ENCODE measurements at places on chromosomes 6 and 20.
A peak's percentile ranks its signal among the peaks of the same experiment; 100 is the strongest.

DNA sequence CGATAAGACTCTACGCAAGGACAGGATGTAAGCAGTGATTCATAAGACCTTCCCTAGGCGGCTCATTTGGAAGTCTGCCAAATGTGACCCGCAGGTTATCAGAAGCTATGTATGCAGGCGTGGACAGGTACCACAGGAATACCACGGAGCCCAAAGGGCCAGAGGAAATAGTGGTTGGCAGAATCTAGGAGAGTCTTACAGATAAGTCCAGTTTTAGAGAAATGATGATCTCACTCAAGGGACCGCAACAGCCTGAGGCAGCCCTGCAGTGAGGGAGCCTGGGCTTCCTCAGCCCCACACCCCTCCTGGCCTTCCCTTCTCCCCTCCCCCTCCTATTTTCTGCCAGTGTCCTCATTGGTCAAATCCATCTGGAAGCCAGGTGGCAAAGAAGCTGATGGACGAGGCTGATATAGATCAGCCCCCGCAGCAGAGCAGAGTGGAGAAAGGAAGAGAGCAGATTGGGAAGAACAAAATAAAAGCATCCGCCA, 110.6 kb downstream of the FNDC1 start:
- no peak for DNase-seq

DNA sequence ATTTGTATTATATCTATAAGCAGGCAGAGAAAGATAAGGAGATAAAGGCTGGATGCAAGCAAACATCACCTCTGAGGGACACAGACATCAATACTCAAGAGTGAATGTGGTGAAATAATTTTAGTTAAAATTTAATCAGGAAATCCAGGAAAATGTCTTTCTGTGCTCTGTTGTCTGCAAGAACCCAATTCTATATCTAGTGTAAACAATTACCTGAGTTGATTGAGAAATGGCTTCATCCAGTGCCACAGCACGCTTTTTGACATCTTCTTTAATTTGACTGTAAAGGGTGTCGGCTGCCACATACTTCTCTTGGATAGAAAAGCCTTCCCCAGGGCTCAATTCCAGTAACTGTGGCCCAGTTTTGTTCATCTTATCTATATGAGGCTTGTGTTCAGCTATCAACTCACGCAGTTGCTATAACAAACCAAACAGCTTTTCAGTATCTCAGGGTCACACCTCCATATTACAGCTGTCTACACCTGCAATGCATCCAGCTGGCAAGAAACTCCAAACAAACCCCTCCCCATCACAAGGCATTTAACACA, 131.6 kb downstream of the DST start:
- peak; percentile 76 for DNase-seq

- no peak for DNase-seq
These were observed 7.2 kb upstream of the KIAA0408 start for GRCh38 chr6:127466416-127466815.

DNA sequence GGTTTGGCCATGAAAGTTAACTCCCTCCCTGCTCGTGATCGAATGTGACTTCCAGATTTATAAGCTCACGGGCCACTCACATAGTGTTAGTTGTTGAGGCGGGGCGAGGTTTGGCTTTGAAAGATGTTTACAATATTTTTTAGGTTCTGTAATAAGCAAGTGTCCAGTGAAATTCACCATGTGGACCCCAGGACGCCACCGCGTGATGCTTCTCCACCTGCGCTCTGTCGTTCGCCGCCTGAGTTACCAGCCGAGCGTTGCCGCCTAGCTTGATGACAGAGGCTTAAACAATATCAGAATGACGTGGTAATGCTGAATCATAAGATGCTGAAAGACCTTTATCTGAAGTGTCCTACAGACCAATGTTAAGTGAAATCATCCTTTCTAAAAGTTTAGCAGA, 241.0 kb downstream of the MYLK4 start:
- no peak for DNase-seq

DNA sequence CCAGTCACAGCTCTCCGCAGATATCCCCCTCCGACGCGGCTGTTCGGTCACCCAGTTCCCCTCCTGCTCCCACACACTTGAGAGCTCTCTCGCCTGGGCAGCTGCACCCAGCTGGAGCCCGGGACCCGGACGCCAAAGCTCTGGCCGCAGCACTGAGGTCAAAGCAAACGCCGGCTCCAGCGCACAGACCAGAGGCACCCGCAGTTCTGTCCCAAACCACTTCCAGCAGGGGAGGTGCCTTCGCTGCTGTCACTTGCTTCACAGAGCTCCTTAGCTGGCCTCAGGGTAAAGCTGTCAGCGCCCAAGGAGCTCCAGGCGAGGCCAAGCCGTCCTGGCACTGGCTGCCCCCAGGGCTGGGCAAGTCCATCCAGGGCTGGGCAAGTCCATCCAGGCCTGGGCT, 27.9 kb downstream of the SLC2A4RG start:
- no peak for DNase-seq

DNA sequence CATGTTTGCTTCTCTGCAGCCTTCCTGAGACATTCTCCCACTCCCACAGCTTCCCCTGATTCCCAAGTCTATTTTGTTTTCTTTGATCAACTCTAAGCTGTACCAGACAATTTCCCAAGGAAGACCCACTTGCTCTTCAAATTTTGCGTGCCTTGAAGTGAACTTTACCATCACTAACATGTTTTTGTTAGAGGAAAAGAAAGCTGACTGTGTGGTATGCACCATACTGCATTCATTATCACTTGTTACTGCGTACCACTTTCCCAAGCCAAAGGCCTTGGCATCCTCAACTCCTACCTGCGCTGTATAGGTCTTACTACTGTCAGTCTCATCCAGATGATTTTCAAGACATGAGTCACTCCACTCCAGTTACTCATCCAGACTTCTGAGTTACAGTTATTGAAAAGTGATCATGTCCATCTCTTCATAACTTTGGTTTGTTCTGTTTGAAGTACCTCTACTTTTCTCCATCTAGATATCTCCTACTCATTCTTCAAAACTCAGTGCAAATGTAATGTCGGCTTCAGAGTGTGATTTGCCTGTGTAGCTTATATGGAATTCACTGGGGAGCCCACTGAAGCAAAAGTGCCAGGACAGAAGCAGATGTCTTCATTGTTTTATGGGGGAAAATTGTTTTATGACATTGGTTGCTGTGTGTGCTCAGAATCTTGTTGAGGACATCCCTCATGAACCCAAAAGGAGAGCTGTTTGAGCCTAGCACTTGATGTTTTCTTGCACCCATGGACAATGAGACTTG, 5.2 kb downstream of the RPS12 start:
- DNase-seq, result peak; percentile 63

- peak; percentile 32 for DNase-seq
These were observed 544 bp upstream of the KHDC1 start for GRCh38 chr6:73263570-73263909.

- DNase-seq, result no peak
These were observed 9.7 kb upstream of the HMGA1 start for GRCh38 chr6:34226731-34227586.

DNA sequence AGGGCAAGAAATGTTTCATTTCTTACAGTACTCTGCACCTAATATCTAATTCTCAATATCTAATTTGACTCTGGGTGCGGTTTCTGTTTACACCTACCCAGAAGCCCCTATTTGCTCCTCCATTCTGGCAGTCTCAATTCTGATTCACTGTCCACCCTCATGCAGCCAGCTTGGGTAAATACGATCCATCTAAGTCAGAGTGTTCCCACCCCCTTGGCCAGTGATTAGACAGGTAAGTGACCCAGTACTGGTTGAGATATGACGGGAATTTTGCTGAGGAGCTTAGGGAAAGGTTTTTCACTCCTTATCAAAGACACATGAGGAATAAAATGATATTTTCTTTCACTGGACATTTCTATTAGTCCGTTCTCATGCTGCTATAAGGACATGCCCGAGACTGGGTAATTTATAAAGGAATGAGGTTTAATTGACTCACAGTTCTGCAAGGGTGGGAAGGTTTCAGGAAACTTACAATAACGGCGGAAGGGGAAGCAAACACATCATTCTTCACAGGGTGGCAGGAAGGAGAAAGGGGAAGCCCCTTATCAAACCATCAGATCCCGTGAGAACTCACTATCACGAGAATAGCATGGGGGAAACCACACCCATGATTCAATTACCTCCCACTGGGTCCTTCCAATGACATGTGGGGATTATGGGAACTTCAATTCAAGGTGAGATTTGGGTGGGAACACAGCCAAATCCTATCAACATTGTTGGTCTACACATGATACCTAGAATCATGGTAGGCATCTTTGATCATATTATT, 29.4 kb downstream of the GLO1 start:
- peak; percentile 43 for DNase-seq

DNA sequence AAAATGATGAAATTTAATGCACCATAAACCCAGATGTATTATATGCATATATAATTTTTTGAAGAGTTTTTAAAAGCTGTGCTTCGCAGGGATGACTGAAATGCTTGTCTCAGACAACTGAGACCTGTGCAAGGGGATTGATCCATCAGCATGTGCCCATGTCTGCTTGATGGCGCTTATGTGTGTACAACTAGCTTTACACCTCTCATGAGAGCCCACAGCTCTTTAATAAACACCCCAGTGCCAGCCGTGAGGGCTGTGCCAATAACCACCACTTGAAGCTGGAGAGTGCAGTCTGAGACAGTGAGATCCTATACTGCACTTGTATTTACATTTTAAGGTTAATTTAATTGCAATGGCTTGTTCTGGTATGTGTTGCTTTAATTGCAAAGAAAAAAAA, 225.5 kb downstream of the BCKDHB start:
- no peak for DNase-seq

DNA sequence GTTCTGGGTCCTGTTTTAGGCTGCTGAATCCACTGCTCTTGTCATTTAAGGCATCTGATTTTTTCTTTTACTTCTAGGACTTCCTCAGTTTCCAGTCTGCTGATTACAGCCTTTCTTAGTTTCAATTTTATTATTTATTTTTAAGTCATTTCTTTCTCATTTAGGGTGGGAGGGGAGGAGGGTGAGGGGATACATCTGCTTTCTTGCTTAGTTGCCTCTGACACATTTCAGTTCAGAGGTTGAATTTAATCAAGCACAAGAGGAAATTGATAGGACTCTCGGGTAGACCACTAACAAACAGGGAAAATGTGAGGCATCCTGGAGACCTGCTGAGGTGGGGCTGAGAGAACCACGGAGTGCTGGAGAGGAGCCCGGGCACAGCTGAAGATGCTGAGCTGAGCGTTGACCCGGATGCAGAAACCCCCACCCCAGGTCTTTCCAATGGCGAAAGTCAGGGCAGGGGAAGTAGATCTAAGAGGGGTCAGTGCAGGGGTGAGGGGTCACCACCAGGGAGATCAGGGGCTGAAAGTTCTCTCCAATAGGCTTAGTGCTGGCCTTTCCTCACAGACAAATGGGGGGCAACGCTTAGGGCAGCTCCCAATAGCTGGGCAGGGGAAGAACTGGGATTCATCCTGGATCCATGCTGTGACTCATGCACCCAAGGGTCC, 7.6 kb upstream of the TREML2 start:
- DNase-seq, result no peak

GRCh38 chr20:63137851-63138415, 78.0 kb downstream of the YTHDF1 start:
- no peak for DNase-seq

DNA sequence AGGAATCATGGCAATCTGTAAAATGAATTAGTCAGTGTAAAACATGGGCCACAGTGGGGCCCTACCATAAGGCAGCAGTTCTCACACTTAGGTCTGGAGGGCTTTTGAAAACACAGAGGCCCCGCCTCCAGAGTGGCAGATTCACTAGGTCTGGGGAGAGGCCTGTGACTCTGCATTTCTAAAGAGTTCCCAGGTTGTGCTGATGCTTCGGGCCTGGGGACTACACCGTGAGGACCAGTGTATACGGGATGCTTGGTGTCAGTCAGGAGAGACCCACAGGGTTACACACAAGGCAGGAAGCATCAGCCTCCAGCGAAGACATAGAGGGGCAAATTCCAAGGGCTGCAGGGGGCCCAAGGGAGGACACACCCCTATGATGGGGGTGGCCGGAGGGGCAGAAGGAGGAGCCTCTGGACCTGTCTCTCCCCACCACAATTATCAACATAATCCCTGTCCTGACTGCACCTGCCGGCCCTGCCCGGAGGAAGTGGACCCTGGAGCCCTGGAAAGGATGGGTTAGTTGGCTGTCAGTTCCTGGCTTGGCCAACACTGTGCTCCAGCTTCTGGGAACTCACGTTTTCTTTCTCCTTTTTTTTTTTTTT, 46.7 kb downstream of the FGD2 start:
- peak; percentile 77 for DNase-seq

GRCh38 chr20:34010405-34010931, 16.8 kb downstream of the RALY start:
- no peak for DNase-seq

DNA sequence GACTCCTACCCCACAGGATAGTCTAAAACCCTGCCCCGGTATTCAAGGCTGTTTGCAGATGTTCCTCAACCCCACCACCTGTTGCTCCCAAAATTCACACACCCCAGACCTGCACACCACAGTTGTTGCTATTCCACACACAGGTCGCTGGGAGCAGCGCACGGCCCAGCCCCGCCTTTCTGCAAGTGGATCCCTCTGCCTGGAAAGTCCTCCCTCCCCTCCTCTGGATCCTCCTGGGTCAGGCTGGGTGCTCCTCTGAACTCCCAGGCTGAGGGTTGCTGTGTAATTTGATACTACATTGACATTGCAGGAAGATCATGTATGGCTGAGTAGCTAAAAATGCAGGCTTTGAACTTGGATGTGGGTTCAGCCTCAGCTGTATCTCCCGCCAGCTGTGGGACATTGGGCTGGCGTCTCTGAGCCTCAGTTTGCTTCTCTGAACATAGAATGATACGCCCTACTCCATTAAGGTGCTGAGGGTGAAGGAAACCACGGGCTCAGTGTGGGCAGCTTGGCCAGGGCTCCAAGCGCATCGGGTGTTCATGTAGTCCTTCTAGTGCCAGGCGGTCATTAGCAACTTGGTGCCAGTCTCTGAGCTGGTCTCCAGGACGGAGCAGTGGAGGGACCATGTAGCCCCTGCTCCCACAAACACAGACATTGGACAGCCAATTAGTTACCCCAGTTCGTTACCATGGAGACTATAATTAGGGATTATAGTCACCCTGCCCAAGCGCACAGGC, 13.9 kb upstream of the CCN5 start:
- DNase-seq, result no peak

Measured in hematopoietic multipotent progenitor cell treated with erythropoietin and hydrocortisone succinate and interleukin-3 and kit ligand, for 6 days (in vitro differentiated cells).